Left hindlimb (tissue), 1 donor: ENCODE measurements at places on chromosomes 2 and 18.

DNA sequence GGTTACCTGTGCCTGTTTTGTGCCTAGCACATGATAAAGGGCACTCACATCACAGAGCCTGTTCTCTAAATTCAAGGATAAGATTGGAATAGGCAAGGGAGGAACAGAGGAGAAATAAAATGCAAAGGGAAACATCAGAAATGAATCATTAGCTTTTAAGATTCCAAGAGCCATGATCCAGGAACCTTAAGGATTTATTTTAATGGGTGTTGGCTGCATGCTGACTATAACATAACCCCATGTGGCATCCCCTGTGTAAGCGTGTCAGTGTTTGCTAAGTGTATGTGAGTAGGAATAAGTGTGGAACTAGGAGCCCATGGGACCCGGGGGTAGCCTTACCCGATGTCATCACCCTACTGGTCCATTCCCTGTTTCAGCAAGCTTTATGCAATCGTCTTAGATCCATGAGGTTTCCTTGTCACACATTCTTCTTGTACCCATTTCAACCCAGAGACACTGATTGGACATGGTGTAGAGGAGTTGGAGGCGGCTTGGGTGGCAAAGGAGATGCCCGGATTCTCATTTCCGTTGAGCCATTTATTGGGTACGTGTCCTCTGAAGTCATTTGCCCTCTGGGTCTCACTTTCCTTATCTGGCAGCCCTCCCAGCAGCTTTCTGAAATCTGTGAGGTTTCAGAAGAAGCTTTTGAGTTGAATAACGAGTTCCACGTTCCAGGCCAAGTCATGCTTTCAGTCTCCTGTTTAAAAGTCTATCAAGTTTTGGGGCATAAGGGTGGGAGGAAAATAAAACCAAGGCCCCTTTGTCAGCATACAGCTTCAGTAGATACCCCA lies 117.0 kb downstream of the MGAT5 start:
- DNase-seq, result peak; percentile 30

DNA sequence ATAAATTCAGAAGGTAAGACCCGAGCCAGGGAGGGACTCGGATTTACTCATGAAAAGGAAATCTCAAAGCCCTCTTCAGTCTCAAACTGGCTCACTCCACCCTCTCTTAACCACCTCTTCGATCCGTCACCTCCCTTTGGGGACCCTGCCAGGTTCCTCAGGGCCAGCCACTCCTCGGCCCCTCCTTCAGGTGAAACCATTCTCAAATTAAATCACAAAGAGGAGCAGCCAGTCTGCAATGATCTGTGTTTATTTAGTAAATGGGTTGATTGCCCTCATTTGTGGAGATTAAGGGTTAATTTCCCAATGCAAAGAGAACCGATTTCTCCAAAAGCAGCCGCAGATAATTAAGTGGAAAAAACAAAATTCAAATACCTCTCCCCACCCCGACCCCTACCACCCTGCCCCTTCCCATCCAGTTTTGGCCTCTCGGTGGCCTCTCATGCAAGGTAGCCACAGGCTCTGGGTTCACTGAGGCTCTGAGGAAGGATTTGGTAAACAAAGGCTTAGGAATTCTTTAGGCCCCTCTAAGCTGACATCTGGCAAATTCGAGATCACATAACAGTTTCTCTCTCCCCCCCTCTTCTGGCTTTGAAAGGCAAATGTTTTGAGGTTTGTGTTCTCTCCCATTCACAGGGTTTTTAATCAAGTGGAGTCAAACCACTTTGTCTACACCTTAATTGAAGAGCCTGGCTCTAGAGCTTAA lies 10.3 kb upstream of the FZD7 start:
- DNase-seq, result peak; percentile 51

GRCh38 chr2:42614838-42615237 lies 46.4 kb downstream of the MTA3 start:
- DNase-seq, result no peak

GRCh38 chr2:89833116-89833779 lies 1141.8 kb downstream of the RPIA start:
- DNase-seq, result no peak

DNA sequence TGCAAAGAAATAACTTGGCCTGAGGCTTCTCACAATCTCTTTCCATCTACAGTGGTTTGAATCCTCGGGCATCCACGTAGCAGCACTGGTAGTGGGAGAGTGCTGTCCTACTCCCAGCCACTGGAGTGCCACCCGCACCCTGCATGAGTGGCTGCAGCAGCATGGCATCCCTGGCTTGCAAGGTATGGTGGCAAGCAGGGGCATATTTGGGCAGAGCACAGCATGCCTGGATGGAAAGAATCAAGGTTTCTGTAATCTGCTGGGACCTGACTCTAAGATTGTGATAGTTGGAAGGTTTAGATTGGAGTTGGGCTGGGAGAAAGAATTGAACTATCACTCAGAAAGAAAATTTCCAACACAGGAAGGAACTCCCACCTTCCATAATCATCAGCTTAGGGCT lies 4.0 kb downstream of the CAD start:
- DNase-seq, result no peak

DNA sequence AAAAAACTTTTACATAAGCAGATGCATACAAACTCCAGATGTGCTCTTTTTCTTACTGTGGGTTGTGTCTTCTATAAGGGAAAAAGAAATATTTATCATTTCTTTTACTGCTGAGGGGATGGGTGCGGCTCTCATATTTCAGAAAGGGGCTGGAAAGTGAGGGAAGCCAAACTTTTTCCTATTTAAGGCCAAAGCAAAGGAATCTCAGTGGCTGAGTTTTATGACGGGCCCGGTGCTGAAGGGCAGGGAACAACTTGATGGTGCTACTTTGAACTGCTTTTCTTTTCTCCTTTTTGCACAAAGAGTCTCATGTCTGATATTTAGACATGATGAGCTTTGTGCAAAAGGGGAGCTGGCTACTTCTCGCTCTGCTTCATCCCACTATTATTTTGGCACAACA lies at the start of gene COL3A1:
Gene COL3A1 (plus strand): TSS at position 210 of the 400 bp plus-strand sequence. CDS start 117 bp downstream, at position 327.
- peak; percentile 89 for DNase-seq

- DNase-seq, result no peak
Observed at GRCh38 chr2:182672466-182673165, 43.4 kb upstream of the DNAJC10 start.

- DNase-seq, result no peak
Observed at GRCh38 chr2:67600222-67600871, 203.2 kb downstream of the ETAA1 start.
